ENCODE measurements at places on chromosomes 5 and 9.
A peak's percentile ranks its signal among the peaks of the same experiment; 100 is the strongest.

DNA sequence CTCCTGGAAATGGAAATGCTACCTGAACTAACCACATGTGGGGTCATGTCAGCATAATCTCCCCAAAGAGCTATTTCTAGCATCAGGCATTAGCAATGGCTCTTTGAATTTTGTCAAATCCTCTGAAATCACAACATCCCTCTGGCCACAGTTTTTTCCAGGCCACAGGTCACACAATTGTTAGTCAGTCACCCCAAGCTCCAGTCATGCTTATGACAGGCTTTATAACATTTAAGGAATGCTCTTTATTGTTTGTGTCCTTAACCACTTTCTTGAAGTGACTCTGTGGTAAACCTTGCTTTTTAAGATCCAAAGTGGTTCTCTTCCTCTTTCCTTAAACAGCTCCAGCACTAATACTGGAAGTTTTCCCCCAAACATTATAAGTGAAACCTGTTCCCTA is 169.2 kb upstream of the HMHB1 start:
- DNase-seq = no peak

GRCh38 chr9:72695365-72695764 is 174.0 kb downstream of the TMC1 start:
- no peak for DNase-seq

DNA sequence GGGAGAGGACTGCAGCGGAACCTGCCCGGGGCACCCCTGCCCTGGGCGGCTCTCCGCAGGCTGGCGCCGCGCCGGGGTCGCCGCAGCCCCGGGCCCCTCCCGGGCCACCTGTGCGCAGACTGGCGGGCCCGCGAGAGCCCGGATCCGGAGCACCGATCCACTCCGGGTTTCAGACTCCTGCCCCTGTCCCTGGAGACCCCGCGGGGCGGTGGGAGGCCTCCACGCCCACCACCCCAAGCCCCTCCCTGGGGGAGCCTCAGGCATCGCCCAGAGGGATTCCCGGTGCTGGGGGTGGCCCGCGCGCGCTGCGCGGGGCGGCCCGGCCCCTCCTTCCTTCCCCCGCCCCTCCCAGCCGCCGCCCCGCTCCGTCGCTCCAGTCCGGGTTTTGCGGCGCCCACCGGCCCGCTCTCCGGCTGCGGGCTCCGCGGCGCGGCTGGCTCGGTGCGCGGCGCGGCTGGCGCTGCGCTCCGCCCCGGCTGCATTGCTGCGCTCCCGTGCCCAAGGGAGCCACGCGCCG is at the start of gene UNC5A:
Gene UNC5A (plus strand): TSS at position 479 of the 517 bp plus-strand sequence. CDS start 192 bp downstream, outside the sequence.
- no peak for DNase-seq

DNA sequence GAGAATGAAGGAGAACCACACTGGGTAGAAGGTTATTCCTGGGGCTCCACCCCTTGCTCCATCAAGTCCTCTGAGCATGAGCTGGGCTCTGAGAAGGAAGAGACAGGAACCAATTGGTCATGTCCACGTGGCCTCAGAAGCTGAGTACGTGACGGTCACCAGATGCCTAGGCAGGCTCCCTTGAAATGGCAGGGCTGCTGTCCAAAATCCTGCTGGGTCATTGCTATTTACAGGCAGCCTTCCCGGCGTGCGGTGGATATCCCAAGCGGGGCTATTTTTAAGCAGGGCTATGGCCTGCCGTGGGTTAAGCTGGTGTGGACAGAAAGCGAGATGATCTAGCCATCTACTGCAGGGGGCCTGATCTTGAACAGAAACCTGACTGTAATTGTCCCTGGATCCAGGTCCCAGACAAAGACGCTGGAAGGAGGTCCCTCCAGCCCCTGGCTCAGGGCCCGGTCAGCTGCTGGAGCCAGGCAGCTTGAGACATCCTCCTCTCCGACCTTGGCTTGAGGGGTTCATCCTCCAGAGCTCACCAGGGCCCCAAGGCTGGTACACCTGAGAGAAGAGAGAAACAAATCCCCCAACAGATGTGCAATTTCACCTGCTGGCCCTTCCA is 550 bp upstream of the CKMT2 start:
- DNase-seq = no peak

DNA sequence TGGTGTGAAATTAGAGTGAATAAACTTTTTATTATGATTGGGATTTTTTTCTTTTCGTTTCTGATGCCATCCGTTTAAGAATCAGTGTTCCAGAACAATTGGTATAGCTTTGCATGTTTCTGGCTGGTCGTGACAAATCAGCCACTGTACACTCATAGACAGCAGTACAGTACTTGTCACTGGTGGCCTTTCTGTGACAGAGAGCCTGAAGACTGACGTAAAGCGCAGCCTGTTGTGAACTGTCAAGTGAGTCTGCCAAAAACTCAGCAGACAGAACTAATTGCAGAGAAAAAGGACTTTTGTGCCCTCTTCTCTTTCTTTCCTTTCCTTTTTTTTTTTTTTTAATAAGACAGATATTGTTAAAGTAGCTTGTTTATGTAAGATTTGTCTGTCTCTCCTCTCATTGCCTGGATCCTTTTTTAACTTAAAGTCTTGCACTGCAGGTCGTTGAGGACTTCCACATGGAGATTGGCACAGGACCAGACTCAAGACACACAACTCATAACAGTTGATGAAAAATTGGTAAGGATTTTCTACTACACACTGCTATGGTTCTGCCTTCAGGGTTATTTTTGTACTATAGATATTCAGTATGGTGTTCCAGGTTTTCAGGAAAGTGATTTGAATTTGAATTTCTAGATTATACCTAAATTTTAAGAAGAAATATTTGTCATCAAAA is 42.7 kb downstream of the NDUFS4 start:
- DNase-seq = no peak

- no peak for DNase-seq
These were observed 88.9 kb downstream of the PCSK5 start for GRCh38 chr9:75979362-75979761.

DNA sequence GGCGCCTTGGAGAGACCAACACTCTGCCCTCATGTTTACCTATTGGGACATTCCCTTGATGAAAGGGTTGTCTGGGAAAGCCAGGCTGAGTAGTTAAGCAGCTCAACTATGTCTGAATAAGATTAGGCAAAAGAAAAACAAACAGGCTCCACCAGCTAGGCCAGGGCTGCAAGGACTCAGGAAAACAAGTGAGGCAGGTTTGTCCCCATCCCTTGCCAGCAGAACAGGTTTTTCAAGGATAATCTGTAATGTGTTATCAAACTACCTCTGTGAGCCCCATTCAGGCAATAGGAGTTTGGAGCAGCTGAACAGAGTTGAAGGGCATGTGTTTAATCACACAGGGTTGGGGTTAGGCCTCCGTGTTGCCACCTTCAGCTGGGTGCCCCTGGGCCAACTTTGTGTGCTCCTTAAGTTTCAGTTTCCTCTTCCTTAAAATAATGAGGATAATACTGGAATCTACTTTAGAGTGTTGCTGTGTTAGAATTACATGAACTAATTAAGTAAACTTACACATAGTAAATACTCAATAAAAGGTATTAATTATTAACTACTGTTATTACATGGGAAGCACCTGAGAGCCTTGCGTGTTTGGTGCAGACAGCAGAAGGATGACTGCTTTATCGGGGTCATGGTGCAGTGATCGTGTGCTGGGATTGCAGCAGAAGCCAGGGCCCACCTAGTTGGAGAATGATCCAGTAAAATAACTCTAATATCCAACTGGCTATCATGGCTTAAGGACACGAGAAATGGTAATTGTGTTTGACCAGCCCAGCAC is 72.1 kb upstream of the ATP10B start:
- peak; percentile 95 for DNase-seq

- DNase-seq = peak; percentile 79
These were observed at the start of gene PTPDC1 for GRCh38 chr9:94084314-94084713. Gene PTPDC1 (plus strand): TSS chr9:94084464. CDS start chr9:94084531, 67 bp downstream.

- DNase-seq = no peak
These were observed 207.0 kb upstream of the ZNF462 start for GRCh38 chr9:106655966-106656365.

- no peak for DNase-seq
These were observed 27.0 kb upstream of the PPARGC1B start for GRCh38 chr5:149702934-149703646.

DNA sequence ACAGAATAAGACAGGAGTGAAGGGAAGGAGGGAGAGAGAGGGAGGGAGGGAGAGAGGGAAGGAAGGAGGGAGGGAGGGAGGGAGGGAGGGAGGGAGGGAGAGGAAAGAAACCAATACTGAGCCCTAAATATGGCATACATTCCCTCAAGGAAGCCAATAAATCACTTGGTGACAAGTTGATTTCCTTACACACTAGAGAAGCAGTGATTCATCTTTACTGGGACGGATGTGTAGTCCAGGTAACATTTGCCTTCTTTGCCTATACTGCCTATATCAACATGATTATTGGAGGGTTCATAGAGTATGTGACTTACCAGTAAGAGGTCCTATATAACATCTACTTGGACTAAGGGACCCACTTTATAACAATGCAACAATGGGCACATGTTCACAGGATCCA is 83.2 kb downstream of the TRIM36 start:
- DNase-seq = no peak

- no peak for DNase-seq
These were observed 47.9 kb downstream of the OLFM1 start for GRCh38 chr9:135135171-135135928.

- no peak for DNase-seq
These were observed 54.1 kb downstream of the MAN2A1 start for GRCh38 chr5:109743770-109744212.

- no peak for DNase-seq
These were observed 42.2 kb downstream of the FGD3 start for GRCh38 chr9:92989561-92989960.

GRCh38 chr9:132144708-132145365 is 17.0 kb upstream of the NTNG2 start:
- DNase-seq = no peak

GRCh38 chr5:161546470-161547301 is at the start of gene GABRB2:
Gene GABRB2 (minus strand): TSS chr5:161546725. CDS start chr5:161546643, 82 bp downstream.
- peak; percentile 86 for DNase-seq

GRCh38 chr9:120377268-120378159 is 202.5 kb downstream of the CDK5RAP2 start:
- no peak for DNase-seq

DNA sequence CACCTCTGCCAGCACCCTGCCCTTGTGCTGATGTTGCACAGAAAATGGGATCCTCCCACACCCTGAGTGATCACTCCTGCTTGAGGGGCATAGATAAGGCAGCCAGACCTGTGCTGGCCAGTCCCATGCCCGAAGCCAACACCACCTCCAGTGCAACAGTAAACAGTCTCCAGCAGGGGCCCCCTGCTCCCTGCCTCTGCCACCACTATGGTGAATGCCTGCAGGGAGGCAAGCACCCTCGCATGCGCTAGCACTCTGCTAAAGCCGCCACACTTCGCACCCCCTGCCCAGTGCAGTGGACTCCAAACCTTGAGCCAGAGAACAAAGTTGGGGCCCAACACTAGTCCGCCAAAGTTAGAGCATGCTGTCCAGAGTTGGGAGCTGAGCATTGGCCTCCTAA is 118.7 kb downstream of the PJA2 start:
- DNase-seq = no peak

DNA sequence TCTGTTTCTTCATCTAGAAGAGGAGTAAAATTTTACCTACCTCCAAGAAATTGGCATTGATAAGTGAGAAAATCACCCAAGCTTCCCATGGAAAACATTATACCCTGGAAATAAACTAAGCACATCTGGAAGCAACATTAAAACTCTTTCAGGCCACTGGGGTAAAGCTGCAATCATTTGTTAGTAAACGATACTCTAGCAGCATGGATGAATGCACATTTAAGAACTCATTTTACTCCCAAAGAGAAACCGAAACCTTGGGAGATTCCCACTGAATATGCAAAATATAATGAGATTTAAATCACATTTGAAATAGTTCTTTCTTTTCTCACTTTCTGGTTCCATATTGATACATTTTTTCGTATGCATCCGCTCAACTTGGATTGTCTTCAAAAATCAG is 467.5 kb downstream of the EFNA5 start:
- no peak for DNase-seq
